Activated CD8-positive, alpha-beta T cell treated with anti-CD3 and anti-CD28 coated beads, Interleukin-2, amount 10 ng/mL, durations not matched to agents 7 days and 5 days (primary cell): ENCODE measurements at places on chromosomes 13 and 19. TPM values are rescaled to one million over a fixed set of nuclear protein-coding genes. Genes with fewer than 3 reads are reported as not detected.

PRRG2 gene
- 1.9 TPM for total RNA-seq

STAP2 gene
- 14.3 TPM for total RNA-seq

KLF2 gene
- 100 TPM for total RNA-seq

RPS15 gene
- 1,384 TPM for total RNA-seq

PINLYP gene
- total RNA-seq, result 7.4 TPM

CCNE1 gene
- 39.2 TPM for total RNA-seq

SLC1A6 gene
- total RNA-seq, result not detected

EFNB2 gene
- 0.16 TPM for total RNA-seq

CEACAM16 gene
- not detected for total RNA-seq

FPR1 gene
- not detected for total RNA-seq

OR7C1 gene
- total RNA-seq, result not detected

RDH8 gene
- total RNA-seq, result not detected

GJA3 gene
- not detected for total RNA-seq

HIPK4 gene
- not detected for total RNA-seq

PDX1 gene
- not detected for total RNA-seq

ZNF320 gene
- total RNA-seq, result 7.9 TPM

OSCAR gene
- 0.34 TPM for total RNA-seq

CEACAM6 gene
- total RNA-seq, result not detected

CLDN10 gene
- total RNA-seq, result not detected

FSD1 gene
- 26.7 TPM for total RNA-seq

RUVBL2 gene
- total RNA-seq, result 105 TPM

MBD3L5 gene
- not detected for total RNA-seq

RHPN2 gene
- 2.5 TPM for total RNA-seq

C5AR2 gene
- 0.05 TPM for total RNA-seq

SYCN gene
- not detected for total RNA-seq

IFNL1 gene
- not detected for total RNA-seq

ZNF681 gene
- 5.5 TPM for total RNA-seq

TICAM1 gene
- total RNA-seq, result 14.0 TPM

TNFSF11 gene
- 0.32 TPM for total RNA-seq

VSTM2B gene
- total RNA-seq, result not detected

CPT1C gene
- 0.52 TPM for total RNA-seq
